MM.1S (cell line): ENCODE measurements at places on chromosomes 4 and X.

GRCh38 chrX:15600049-15600448 lies 711 bp downstream of the ACE2 start:
- no peaks in the 10 kb centered on the region for H3K4me1 ChIP-seq
- no peak overlapping the region for H3K4me3 ChIP-seq
- no peak for DNase-seq
- H3K27ac ChIP-seq, result no peak overlapping the region
- no peaks in the 10 kb centered on the region for H3K36me3 ChIP-seq

DNA sequence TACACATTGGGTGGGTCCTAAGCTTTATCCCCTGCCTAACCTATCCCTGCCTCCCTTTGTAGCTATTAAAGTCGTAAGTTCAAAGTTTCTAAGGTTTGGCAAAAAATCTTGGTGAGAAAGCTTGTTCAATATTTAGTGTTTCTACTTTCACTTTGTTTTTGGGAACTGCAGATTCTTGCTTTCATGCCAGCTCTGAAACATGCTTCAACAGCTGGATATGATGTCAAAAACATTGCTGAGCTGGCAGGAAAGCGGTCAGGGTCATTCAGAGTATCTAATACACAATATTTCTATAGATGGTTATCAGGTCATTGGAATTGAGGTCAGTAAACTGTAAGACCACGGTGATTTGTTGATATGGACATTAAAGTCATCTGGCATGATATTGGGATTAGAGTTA lies 19.7 kb downstream of the CENPI start:
- H3K27me3 ChIP-seq, result no peaks in the 10 kb centered on the region
- H3K36me3 ChIP-seq, result no peaks in the 10 kb centered on the region; the same call in 1 of the 2 replicates
- DNase-seq, result no peak

- no peaks in the 10 kb centered on the region for H3K27me3 ChIP-seq
- H3K36me3 ChIP-seq, result no peaks in the 10 kb centered on the region
- no peak for DNase-seq
Measured at GRCh38 chr4:141335166-141335565, 114.5 kb downstream of the ZNF330 start.

DNA sequence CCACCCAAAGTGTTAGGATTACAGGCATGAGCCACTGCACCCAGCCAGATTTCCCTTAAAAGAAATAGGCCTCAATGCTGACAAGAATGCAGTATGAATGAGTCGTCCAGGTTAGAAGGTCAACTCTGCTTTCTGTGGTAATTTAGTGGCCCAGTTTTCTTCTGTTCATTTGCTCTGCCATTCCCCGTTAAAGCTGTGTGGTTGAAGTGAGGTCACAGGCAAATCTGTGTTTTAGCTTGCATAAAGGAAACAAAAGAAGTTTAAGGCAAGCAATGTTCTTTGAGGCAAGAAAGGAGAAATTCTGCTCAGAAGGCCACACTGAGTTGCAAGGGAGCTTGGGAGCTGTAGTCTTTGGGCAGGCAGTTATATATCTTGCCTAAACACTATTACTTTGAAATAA lies 176.8 kb downstream of the LARP7 start:
- no peaks in the 10 kb centered on the region for H3K36me3 ChIP-seq
- no peaks in the 10 kb centered on the region for H3K4me1 ChIP-seq
- DNase-seq, result no peak
- no peak overlapping the region for H3K4me3 ChIP-seq

DNA sequence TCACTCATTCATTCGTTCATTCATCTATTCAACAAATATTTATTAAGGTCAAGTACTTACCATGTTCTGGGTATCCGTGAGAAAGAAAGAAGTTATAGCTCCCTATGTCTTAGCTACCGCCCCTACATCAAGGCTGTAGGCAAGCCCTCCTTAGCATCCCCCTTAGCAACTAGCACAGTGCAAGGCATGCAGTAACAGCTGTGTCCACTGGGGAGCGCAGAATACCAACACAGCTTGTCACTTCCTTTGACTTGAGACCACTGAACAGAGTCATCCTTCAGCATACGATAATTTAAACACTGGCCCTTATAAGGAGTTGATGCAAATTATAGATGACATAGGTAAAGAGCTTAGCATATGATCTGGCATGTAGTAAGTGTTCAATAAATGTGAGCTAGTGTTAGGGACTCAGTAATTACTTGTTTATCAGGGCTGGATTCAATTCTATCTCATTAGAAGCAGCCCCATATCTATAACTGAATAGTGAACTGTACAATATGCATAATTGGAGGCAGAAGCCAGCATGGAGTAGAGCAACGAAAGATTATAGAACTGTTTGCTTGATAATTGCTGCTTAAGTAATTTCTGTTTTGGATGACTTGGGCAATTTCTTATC lies 8.7 kb downstream of the KIAA1210 start:
- H3K27ac ChIP-seq, result no peak overlapping the region
- H3K27me3 ChIP-seq, result no peaks in the 10 kb centered on the region
- no peak overlapping the region for H3K4me3 ChIP-seq

- H3K4me3 ChIP-seq, result no peak overlapping the region
- no peaks in the 10 kb centered on the region for H3K27me3 ChIP-seq
- 0 out of 2 replicates have a peak, but pooled peaks cover 4% of the 10 kb centered on the region for H3K4me1 ChIP-seq
- no peak overlapping the region; the same call in 1 of the 2 replicates for H3K27ac ChIP-seq
- DNase-seq, result peak; percentile 45
Measured at GRCh38 chrX:23493941-23494374, 159.3 kb downstream of the PTCHD1 start.

DNA sequence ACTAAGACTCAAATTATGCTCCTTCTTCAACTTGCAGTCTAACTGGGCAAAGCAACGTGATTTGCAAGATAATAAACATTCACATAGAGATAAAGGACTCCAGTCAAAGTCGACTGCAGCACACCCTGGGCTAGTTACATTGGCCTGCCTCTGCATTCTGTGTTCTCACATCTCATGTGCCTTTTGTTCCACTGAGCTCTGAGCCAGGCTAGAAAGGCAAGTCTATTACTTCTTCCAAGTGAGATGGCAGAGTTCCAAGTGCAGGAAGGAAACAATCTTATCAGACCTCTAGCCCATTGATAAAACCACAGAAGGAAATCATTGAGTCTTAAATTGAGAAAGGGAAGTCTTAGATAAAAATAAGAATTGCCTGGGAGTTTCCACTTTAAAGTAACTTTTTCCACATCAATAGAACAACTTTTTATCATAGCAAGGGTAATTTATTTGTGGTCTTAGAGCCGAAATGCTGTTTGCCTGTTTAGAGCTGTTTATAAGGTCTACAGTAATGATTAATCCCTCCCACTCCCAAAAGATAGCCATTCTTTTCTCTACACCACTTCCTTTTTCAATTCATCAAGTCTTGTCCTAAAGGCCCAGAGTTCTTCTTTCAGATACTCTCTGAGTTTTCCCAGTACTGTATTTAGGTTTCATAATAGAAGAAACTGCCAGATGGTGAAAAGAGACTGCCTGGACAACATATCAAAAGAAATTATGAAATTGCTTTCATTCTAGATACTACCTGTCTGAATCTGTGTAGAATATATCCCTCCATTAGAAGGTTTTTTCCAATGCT lies 200.2 kb downstream of the GUCY2F start:
- no peaks in the 10 kb centered on the region for H3K36me3 ChIP-seq
- peaks cover 15% of the 10 kb centered on the region for H3K4me1 ChIP-seq
- H3K27ac ChIP-seq, result peak overlapping the region; percentile 9; the same call in 1 of the 2 replicates
- peak; percentile 55 for DNase-seq

- DNase-seq, result no peak
- peaks cover 8% of the 10 kb centered on the region for H3K4me1 ChIP-seq
- H3K36me3 ChIP-seq, result no peaks in the 10 kb centered on the region
- H3K27ac ChIP-seq, result no peak overlapping the region
Measured at GRCh38 chr4:47837094-47837907, 566 bp downstream of the CORIN start.

- H3K36me3 ChIP-seq, result no peaks in the 10 kb centered on the region
- no peak overlapping the region for H3K4me3 ChIP-seq
- no peak overlapping the region for H3K27ac ChIP-seq
- no peak for DNase-seq
- no peaks in the 10 kb centered on the region for H3K27me3 ChIP-seq
- no peaks in the 10 kb centered on the region for H3K4me1 ChIP-seq
Measured at GRCh38 chrX:16212024-16212423, 44.7 kb downstream of the MAGEB17 start.

- H3K4me3 ChIP-seq, result no peak overlapping the region
- H3K4me1 ChIP-seq, result no peaks in the 10 kb centered on the region
- DNase-seq, result no peak
- no peaks in the 10 kb centered on the region for H3K36me3 ChIP-seq
Measured at GRCh38 chr4:147381749-147382148, 99.1 kb upstream of the EDNRA start.

- H3K27me3 ChIP-seq, result no peaks in the 10 kb centered on the region
- H3K4me3 ChIP-seq, result peak within 1 kb of the TSS; percentile 39; the same call in 1 of the 2 replicates
- H3K27ac ChIP-seq, result no peak within 1 kb of the TSS
- no peaks in the 10 kb centered on the region for H3K4me1 ChIP-seq
- DNase-seq, result peak; percentile 11
Measured at GRCh38 chrX:8731559-8732395, at the start of gene ANOS1. Gene ANOS1, minus strand, starts transcription at chrX:8732137. Its CDS starts 101 bp downstream, at chrX:8732036.

DNA sequence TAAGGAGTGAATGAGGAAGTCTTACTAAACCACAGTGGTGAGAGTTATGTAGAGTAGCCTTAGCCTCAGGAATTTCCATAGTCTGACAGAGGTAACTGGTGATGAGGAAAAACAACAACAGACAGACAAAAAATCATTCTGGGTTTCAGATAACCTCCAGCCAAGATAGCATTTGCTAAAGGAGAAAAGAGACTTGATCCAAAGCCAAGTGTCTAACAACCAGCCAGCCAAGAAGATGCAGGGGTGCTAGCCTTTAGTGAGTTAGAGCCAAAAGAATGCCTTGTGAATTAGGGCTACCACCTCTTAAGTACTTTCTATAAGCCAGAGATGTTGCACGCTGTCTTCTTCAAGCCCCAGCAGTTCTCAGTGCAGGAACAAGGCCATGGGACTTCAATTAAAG lies 478.0 kb upstream of the CPEB2 start:
- no peaks in the 10 kb centered on the region for H3K4me1 ChIP-seq
- DNase-seq, result no peak
- no peaks in the 10 kb centered on the region for H3K27me3 ChIP-seq
- H3K27ac ChIP-seq, result no peak overlapping the region
- H3K4me3 ChIP-seq, result no peak overlapping the region

DNA sequence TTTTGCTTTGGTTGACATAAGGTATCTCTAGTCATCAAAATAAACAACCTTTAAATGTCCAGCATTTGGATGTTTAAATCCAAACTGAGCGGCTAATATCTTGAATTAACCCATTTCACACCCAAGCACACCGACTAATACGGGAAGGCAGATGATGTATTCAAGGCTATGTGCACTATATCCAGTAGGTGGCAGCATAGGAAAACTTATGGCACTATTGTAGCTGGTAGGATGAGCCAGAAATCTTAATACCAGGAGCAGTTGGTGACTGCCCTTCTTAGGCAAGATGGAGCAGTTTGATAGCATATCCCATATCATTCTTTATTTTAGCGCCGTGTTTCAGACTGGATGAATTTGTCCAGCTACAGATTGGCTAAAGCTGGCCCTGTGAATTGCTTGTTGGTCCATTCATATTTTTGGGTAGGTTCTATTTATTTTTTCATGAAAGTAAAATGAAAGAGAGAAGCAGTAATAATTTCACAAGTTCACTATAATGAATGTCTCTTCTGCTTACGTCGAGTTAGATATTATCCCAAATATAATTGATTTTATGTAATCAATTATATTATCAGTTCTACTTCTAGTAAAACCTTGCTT lies 24.4 kb downstream of the UCHL1 start:
- no peaks in the 10 kb centered on the region for H3K36me3 ChIP-seq
- H3K4me3 ChIP-seq, result no peak overlapping the region
- no peaks in the 10 kb centered on the region for H3K4me1 ChIP-seq
- DNase-seq, result peak; percentile 74

GRCh38 chr4:21655031-21655430 lies 293.5 kb downstream of the KCNIP4 start:
- H3K4me3 ChIP-seq, result no peak overlapping the region
- DNase-seq, result no peak
- no peaks in the 10 kb centered on the region for H3K4me1 ChIP-seq
- H3K27me3 ChIP-seq, result no peaks in the 10 kb centered on the region

DNA sequence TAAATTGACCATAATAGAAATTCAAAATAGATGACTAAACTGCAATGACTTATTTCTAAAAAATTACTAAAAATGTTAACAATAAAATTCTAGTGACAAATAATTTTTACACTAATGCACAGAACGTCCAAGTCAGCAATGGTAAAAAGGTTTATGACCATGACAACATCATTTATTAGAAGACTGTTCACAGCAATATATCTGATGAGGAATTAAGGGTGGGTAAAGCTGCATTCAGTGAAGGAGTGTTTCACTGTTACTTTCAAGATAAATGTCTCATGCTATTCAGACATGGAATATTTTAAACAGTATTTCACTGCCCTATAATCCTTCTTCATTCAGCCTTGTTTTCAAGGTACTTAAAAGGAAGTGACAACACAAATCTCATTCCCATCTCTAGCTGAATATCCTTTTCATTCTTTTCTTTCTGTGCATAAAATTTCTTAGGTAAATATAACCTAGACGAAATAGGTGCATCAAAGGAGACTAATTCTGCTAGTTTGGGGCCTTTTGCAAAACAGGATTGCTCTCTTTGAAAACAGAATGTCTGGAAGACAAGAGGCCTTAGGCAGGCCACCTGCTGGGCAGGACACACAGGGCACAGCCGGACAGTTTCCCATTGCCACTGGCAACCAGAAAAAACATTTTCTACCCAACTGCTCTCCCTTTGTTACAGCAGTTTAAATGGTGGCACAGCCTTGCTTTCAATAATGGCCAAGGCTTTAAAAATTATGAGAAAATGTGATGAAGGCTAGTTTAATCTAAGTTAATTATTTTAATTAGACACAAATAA lies 600.3 kb downstream of the SPRY1 start:
- no peaks in the 10 kb centered on the region for H3K36me3 ChIP-seq
- no peak for DNase-seq
- H3K27ac ChIP-seq, result no peak overlapping the region
- H3K27me3 ChIP-seq, result no peaks in the 10 kb centered on the region
- H3K4me1 ChIP-seq, result no peaks in the 10 kb centered on the region
- no peak overlapping the region for H3K4me3 ChIP-seq

DNA sequence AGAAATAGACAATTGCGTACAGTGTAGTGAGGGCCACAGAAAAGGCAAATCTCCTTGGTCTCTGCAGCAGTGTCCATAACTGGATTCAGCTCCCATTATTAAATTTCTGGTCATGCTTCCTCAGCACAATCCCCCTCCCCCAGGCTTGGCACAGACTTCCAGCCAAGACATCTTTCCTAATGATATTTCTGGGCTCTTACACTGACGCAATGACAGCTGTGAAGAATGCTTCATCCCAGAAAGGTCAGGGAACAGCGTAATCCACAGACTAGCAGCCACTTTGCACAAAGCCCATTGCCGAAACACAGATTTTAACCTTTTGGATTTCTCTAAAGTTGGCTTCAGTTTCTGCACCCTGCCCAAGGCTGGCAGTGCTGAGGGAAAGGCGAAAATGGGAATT lies 597.6 kb upstream of the CPEB2 start:
- H3K4me1 ChIP-seq, result no peaks in the 10 kb centered on the region
- H3K4me3 ChIP-seq, result no peak overlapping the region
- no peak for DNase-seq
- no peaks in the 10 kb centered on the region for H3K36me3 ChIP-seq
- H3K27me3 ChIP-seq, result no peaks in the 10 kb centered on the region

DNA sequence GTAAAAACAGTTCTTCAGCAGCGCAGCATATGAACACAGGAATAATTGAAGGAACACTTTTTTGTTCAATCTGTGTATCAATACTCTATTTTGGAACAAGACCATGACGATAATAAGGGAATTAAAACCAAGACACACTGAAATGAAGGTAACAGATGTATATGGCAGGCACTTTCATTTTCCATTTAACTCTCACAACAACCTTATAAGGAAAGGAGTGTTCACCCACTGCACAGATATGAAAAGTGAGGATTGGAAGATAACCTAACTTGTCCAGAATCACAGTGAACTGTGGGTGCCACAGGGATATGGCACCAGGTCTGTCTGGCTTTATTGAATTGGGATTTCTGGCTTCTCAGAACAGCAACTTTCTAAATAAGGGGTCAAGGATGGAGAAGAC lies 153.3 kb downstream of the MID1IP1 start:
- H3K36me3 ChIP-seq, result no peaks in the 10 kb centered on the region
- H3K27ac ChIP-seq, result no peak overlapping the region
- H3K4me1 ChIP-seq, result no peaks in the 10 kb centered on the region
